HCT116 (cell line): ENCODE measurements at places on chromosomes 11 and 22. TPM values are rescaled to one million over a fixed set of nuclear protein-coding genes. Genes with fewer than 3 reads are reported as not detected.

Gene OR56A1
- total RNA-seq = not detected

Gene CPSF7
- total RNA-seq = 110 TPM

Gene OMP
- total RNA-seq = not detected

Gene KIAA0930
- 60.9 TPM for total RNA-seq

Gene APOA1
- 2.0 TPM for total RNA-seq

Gene LRP5
- 55.2 TPM for total RNA-seq
